ENCODE measurements at places on chromosomes 7 and 10. TPM values are rescaled to one million over a fixed set of nuclear protein-coding genes. Genes with fewer than 3 reads are reported as not detected.

DNA sequence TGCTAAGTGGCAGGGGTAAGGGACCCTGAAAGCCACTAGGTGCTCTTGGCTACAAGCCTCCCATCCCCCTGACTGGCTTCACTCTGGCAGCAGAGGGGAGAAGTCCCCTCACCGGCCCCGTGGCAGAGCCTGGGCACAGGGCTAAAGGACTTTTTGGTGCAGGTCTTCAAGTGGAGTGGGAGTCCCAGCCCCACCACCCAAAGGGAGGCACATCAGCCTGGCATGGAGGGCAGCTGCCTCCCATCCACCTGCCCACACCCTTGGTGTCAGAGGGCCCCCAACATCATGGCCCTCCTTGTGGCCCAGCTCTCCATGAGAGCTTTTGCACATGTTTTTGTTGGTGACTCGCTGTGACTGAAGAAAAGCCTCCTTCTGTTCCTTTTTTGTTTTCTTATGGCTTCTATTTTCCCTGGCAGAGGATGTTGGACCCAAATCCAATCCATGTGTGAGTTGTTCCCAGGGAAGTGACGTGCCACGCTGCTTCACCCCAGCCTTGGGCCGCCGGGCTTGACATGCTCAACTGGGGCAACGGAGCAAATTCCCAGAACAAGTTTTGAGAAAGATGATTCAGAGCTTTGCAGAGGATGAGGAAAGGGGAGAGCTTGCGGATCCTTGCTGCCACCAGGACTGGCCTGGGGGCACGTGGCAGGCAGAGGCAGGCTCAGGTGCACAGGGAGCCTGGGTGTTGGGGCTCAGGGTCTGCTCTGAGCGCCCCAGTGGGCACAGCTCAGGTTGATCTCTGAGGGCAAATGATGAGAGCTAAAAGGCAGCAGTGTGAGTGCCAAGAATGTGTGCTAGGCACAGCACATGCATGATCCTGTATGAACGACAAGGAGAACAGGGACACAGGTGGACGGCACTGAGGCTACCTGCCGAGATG, 1.9 kb upstream of the AEBP1 start:
- peaks cover 12% of the 10 kb centered on the region for H3K4me1 ChIP-seq
- peak overlapping the region; percentile 27 for H3K27ac ChIP-seq
- no peak for DNase-seq
- no peak overlapping the region for H3K4me3 ChIP-seq
- H3K27me3 ChIP-seq, result peaks cover 26% of the 10 kb centered on the region

GRCh38 chr7:101567230-101567629, 61.9 kb downstream of the MYL10 start:
- H3K27me3 ChIP-seq, result peaks cover 2% of the 10 kb centered on the region
- peak; percentile 1 for DNase-seq
- no peaks in the 10 kb centered on the region for H3K4me1 ChIP-seq
- H3K4me3 ChIP-seq, result no peak overlapping the region
- H3K36me3 ChIP-seq, result no peaks in the 10 kb centered on the region

DNA sequence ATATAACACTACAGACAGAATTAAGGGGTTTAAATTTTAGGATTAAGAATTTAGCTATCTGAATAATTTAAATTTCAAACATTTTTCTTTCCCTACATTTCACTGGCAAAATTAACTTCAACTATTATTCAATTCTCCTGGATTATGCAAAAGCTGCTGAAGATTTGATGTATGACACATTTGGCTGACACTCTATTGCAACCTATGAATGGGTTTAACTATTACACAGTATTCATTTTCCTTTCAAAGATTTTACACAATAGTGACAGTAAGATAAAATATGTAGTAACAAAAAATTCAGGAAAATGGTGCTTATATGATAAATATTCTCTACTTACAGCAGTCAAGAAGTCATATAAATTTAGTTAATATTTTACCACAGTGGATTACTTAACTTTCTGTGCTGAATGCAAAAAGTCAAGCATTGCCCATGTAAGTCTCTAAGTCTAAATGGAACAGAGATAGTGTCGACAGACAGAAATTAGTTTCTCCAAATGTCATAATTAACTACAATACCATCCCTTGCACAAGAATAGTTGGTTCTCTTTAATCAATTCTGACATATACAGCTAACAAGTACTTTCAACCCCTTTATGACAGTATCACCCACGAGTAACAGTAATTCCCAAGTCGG, 194.1 kb upstream of the FRMD4A start:
- H3K4me3 ChIP-seq, result no peak overlapping the region
- H3K36me3 ChIP-seq, result no peaks in the 10 kb centered on the region
- peaks cover 6% of the 10 kb centered on the region for H3K4me1 ChIP-seq
- H3K27ac ChIP-seq, result no peak overlapping the region
- H3K27me3 ChIP-seq, result no peaks in the 10 kb centered on the region

- DNase-seq, result no peak
- H3K27ac ChIP-seq, result peak overlapping the region; percentile 82
- H3K27me3 ChIP-seq, result no peaks in the 10 kb centered on the region
- H3K4me1 ChIP-seq, result peaks cover 37% of the 10 kb centered on the region
Measured at GRCh38 chr10:100004805-100005510, 4.8 kb downstream of the DNMBP start.

DNA sequence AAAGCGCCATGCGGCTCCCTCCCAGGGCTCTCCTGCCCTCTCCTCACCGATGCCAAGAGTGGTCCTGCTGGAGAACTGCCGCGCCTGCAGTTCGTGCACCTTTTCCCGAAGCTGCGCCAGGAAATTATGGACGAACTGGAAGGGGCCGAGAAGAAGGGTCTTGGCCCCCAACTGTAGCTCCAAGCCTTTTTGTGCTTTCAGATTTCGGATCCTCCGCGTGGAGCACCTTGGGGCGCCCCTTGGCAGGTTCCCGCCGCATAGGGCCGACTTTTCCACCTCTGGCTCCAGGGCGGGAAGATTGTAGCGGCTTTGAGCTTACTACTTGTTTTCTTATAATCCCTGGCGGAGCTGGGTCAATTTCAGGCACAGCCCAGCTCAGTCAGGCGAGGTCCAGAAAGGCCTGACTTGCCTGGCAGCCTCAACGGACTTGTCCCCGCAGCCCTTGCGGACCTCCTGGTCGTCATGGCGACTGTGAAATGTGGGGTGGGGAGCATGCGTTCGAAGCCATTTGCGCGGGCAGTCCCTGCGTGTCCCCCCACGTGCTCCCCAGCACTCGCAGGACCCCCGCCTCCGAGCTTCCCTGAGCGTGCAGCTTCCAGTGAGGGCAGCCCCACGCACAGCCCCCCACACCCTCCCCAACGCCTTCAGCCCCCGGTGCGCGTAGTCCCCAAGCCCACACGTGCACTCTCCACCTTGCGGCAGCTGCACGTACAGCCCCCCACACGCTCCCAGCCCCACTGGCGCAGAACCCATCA, 129.9 kb downstream of the KBTBD2 start:
- H3K27ac ChIP-seq, result no peak overlapping the region
- DNase-seq, result no peak
- H3K36me3 ChIP-seq, result no peaks in the 10 kb centered on the region
- H3K4me3 ChIP-seq, result no peak overlapping the region
- H3K4me1 ChIP-seq, result no peaks in the 10 kb centered on the region

GRCh38 chr7:116227678-116228239, 17.4 kb downstream of the TES start:
- no peaks in the 10 kb centered on the region for H3K36me3 ChIP-seq
- DNase-seq, result no peak
- H3K4me1 ChIP-seq, result peaks cover 37% of the 10 kb centered on the region
- peak overlapping the region; percentile 82 for H3K27ac ChIP-seq
- no peak overlapping the region for H3K4me3 ChIP-seq

DNA sequence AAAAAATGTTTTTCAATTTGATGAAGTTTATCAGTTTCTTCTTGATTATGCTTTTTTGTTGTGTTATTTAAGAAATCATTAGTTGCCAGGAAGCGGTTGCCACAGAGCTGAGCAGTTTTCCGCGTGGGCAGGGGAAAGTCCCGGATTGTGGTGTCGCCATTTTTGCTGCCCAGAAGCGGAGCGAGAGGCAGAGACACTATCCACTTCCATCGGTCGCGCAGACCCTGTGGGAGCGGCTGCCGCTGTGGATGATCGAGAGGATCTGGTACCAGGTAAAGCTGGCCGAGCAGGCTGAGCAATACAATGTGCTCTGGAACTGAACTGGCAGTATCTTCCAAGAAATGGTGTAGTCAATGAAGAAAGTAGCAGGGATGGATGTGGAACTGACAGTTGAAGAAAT, 119.8 kb downstream of the ZNF736 start:
- no peaks in the 10 kb centered on the region for H3K27me3 ChIP-seq
- H3K27ac ChIP-seq, result no peak overlapping the region
- no peak for DNase-seq
- H3K36me3 ChIP-seq, result no peaks in the 10 kb centered on the region

DNA sequence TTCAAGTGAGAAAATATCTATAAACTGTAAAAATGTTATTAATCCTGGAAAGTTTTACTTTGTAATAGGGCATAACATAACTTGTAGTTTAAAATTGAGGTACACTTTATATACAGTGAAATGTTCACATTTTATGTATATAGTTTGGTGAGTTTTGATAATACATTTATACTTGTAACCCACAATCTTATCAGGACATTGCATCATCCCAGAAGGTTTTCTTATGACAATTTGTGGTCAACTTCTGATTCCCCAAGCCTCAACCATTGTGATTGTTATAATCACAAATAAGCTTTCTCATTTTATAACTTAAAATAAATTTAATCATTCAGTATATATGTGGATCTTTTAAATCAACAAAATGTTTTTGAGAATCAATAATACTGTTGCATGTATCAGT, 151.1 kb downstream of the TFPI2 start:
- no peaks in the 10 kb centered on the region for H3K36me3 ChIP-seq
- H3K4me1 ChIP-seq, result no peaks in the 10 kb centered on the region
- no peaks in the 10 kb centered on the region for H3K27me3 ChIP-seq
- no peak overlapping the region for H3K27ac ChIP-seq
- no peak overlapping the region for H3K4me3 ChIP-seq
- DNase-seq, result no peak

GRCh38 chr7:29289156-29290021, 94.8 kb downstream of the CHN2 start:
- peak; percentile 12 for DNase-seq
- H3K27me3 ChIP-seq, result no peaks in the 10 kb centered on the region
- no peak overlapping the region for H3K4me3 ChIP-seq
- peaks cover 13% of the 10 kb centered on the region for H3K4me1 ChIP-seq

- H3K4me1 ChIP-seq, result no peaks in the 10 kb centered on the region
- H3K27ac ChIP-seq, result no peak overlapping the region
- H3K36me3 ChIP-seq, result no peaks in the 10 kb centered on the region
- H3K27me3 ChIP-seq, result no peaks in the 10 kb centered on the region
Measured at GRCh38 chr10:4567637-4568036, 258.4 kb upstream of the AKR1E2 start.

- no peaks in the 10 kb centered on the region for H3K4me1 ChIP-seq
- no peaks in the 10 kb centered on the region for H3K36me3 ChIP-seq
- H3K4me3 ChIP-seq, result no peak overlapping the region
- H3K27ac ChIP-seq, result no peak overlapping the region
- no peaks in the 10 kb centered on the region for H3K27me3 ChIP-seq
- peak; percentile 29 for DNase-seq
Measured at GRCh38 chr7:70660154-70660818, 471.7 kb upstream of the GALNT17 start.

OR2A42 gene
- total RNA-seq, result not detected

ASIC3 gene
- 2.6 TPM for total RNA-seq

PDE6C gene
- total RNA-seq, result not detected

C10orf120 gene
- total RNA-seq, result not detected

TAC1 gene
- 2.7 TPM for total RNA-seq

ZNF239 gene
- 1.4 TPM for total RNA-seq

All from transverse colon (tissue), 4 donors.